ENCODE measurements at places on chromosomes 12 and 14. TPM values are rescaled to one million over a fixed set of nuclear protein-coding genes. Genes with fewer than 3 reads are reported as not detected.

ACTR6 gene
- total RNA-seq, result 23.8 TPM

KRT78 gene
- total RNA-seq, result not detected

FAM186B gene
- total RNA-seq, result 0.47 TPM

GDF3 gene
- not detected for total RNA-seq

GPR137C gene
- total RNA-seq, result 0.47 TPM

GPR135 gene
- total RNA-seq, result 2.0 TPM

CLEC2A gene
- total RNA-seq, result not detected

KRT85 gene
- total RNA-seq, result not detected

OTUB2 gene
- total RNA-seq, result 0.52 TPM

DPPA3 gene
- not detected for total RNA-seq

RNU6-8 gene
- not detected for total RNA-seq

TMEM117 gene
- total RNA-seq, result 7.1 TPM

RTN1 gene
- 1.2 TPM for total RNA-seq

LUM gene
- total RNA-seq, result 52.0 TPM

ZNF84 gene
- total RNA-seq, result 20.4 TPM

LRTM2 gene
- not detected for total RNA-seq

RPS6KL1 gene
- total RNA-seq, result 18.6 TPM

ALG10B gene
- total RNA-seq, result 5.6 TPM

GLS2 gene
- 0.57 TPM for total RNA-seq

CMA1 gene
- total RNA-seq, result 0.47 TPM

SALL2 gene
- 4.2 TPM for total RNA-seq

DACT1 gene
- total RNA-seq, result 2.2 TPM

HAL gene
- total RNA-seq, result 0.27 TPM

ZFYVE21 gene
- 53.1 TPM for total RNA-seq

ASB8 gene
- total RNA-seq, result 89.0 TPM

TSPAN19 gene
- not detected for total RNA-seq

PLBD1 gene
- 24.7 TPM for total RNA-seq

CKB gene
- total RNA-seq, result 533 TPM

NANOG gene
- total RNA-seq, result not detected

RPL10L gene
- not detected for total RNA-seq

KIF5A gene
- 0.12 TPM for total RNA-seq

CLMN gene
- 8.9 TPM for total RNA-seq

MDM1 gene
- 6.2 TPM for total RNA-seq

KRT7 gene
- 0.69 TPM for total RNA-seq

SP7 gene
- total RNA-seq, result not detected

SLC38A4 gene
- total RNA-seq, result 2.1 TPM

OAS2 gene
- total RNA-seq, result 8.0 TPM

KDM2B gene
- total RNA-seq, result 14.1 TPM

TMEM132C gene
- 1.0 TPM for total RNA-seq

GYS2 gene
- total RNA-seq, result not detected

KRT76 gene
- not detected for total RNA-seq

ZNF891 gene
- 1.0 TPM for total RNA-seq

PPP2R5C gene
- 211 TPM for total RNA-seq

GPD1 gene
- 33.9 TPM for total RNA-seq

SIX1 gene
- not detected for total RNA-seq

GLIPR1L1 gene
- not detected for total RNA-seq

SPX gene
- total RNA-seq, result 15.7 TPM

BIN2 gene
- 1.7 TPM for total RNA-seq

ASCL1 gene
- total RNA-seq, result not detected

KRT72 gene
- total RNA-seq, result not detected

COCH gene
- 0.50 TPM for total RNA-seq

NKX2-1 gene
- total RNA-seq, result not detected

RDH5 gene
- 13.5 TPM for total RNA-seq

SDR9C7 gene
- not detected for total RNA-seq

Measured in left ventricle myocardium superior (tissue), 1 donor.